ENCODE measurements at places on chromosomes 2 and 18.

GRCh38 chr2:62215306-62216064, 19.6 kb downstream of the B3GNT2 start:
- DNase-seq: no peak

DNA sequence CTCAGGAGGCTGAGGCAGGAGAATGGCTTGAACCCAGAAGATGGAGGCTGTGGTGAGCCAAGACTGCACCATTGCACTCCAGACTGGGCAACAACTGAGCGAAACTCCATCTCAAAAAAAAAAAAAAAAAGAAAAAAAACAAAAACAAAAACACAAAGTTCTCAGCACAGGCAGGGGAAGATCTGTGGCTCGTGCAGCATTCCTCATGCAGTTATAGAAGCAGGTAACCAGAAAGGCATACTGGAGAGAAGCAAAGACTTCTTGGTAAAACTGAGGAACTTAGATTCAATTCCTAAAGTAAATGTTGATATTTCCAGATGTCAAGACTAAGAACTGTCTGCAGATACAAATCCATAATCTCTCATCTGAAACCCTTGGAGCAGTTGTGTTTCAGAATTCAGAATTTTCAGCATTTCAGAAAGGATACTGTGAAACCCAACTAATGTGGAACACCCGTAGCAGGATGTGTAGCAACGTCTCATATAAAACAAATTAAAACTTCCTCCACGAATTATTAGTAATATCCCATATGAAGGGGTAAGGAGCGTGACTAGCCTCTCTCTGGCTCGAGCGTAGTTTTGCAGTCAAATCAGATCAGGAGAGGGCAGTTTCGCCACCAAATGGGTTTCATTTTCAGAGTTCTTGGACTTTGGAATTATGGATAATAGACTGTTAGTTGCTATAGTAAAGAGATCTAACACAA, 13.2 kb upstream of the SLC25A52 start:
- DNase-seq: no peak

DNA sequence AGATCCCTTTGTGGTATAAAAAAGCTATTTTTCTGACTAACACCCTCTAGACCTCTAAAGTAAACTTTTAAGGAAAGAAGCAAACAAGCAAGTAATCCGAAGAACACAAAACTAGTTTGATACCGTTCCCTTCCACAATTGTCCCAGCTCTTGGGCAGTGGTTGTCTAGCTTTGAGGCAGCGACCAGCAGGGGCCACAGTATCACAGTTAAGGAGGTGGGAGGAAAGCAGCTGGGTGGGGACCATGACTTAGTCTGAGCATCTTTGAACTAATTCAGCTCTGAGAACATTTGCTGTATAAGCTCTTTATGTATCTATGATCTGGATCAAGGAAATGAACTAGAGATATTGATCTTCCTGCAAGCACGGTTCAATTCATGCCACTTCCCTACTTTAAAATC, 51.0 kb downstream of the SF3B1 start:
- no peak for DNase-seq

DNA sequence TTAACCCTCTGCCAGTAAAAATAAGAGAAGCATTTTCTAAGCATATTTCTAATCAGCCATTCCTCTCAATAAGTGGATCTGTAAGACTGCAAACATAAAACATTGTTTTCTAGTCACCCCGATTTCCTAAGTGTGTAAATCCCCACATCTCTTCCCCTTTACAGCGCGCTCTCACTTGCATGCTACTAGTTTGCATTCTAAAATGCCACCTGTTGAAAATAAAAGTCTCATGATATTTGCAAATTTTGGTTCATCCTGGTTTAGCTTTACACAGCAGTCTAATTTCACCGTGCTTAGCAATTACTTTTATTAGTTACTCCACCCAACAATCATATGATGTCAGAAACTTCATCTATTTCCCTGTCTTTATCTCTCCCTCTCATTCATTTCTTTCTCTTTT, 1230.7 kb upstream of the ZEB2 start:
- no peak for DNase-seq

DNA sequence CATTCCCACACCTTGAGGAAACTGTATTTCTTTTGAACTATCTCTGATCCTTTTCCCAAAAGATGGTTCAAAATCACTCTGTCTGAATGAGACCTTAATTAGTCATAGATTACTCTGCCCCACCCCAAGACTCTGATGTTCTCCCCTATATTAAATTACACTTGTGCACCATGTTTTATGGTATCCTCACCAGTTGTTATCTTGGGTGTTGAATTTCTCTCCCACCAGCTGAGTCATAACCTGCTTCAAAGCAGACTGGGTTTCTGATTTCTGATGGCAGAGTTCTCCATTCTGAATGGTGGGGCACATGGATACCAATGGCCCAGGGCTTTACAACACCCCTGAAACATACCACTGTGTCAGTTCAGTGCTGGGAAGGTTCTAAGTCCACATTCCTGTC, 15.0 kb downstream of the CDH20 start:
- DNase-seq: peak; percentile 32

GRCh38 chr2:217638031-217638430, 364.8 kb downstream of the TNS1 start:
- DNase-seq: no peak

DNA sequence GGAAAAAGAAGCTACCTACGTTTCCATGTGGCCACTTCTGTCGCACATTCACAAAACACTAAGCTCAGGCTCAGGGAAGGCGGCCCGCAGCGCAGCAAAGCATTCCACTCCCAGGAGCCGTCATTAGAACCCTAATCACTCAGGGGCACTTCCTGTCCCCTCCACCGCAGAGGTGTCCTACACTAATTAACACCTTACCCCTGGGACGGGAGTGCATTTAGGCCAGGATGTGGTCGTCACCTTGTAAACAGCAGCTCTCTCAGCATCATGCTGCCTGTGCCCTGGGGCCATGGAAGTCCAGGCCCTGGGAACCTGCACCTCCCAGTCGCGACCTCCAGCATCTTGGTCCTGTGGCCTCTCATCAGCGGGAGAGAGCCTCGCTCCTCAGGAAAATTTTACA, 359.8 kb upstream of the SALL3 start:
- DNase-seq: peak; percentile 54

DNA sequence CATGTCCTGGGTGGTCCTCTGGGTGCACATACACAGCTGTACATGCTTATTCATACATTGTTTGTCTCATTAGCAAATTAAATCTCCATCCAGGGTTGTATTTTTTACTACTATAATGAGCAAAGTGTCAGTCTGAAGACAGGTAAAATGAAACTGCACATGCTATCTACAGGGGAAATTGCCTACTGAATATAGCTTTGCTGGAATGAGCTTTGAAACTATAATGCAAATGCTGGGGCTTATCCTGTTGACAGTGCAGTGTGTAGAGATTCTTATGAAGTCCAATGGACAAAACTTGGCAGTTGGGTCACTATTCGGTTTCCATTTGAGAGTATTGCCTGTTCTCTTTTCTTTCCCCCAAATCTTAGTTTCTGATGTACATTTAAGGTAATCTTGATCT, 292.8 kb upstream of the LRP1B start:
- DNase-seq: no peak

DNA sequence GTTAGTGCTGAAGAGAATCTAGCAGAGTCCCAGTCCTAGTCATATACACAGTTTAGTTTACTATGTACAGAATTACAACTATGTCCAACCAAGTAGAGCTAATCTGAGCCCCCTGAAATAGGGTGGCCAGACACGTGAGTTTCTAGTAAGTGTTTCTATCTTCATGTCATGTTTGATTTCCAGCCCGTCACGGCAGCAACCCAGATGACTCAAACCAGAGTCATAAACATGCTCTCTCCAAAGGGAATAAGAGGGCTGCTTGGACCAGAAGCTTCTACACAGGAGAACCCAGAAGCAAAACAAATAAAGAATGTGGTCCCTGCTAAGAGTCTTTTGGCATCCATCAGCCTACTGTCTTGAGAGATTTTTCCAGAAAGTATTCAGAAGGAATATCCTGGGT, 64.9 kb upstream of the WIPF1 start:
- DNase-seq: no peak

DNA sequence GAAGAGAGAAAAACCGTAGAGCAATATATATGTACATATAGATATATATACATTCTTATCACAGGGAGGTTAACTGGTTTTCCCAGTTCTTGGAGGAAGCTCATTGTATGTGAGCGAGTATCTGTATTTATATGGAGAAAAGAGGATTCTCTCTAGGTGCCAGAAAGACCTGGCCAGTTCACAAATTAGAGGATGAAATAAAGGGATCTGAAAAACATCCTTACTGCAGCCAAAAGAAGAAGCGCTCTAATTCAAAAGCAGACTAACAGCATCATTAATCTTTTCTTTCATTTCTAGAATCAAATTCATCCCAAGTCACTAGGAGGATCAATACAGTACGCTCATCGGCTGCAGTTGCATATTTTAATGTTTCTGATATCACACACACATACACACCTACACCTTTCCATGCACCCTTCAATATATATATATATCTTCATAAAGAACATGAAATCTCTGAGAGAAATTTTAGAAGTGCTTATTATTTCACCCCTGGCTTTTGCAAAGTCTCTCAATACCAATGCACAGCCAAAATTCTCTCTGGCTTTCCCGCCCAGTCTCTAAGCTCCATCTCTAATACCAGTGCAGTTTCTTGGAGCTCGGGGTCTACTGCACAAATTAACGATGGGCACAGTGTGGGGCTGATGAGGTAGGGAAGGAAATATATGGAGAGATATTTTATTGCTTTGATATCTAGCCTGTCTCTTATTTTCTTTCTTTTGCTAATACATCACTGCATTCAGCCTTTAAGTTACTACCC, 731 bp downstream of the NRXN1 start:
- no peak for DNase-seq

- no peak for DNase-seq
These were observed 1062.3 kb upstream of the CRIM1 start for GRCh38 chr2:35293261-35293660.

DNA sequence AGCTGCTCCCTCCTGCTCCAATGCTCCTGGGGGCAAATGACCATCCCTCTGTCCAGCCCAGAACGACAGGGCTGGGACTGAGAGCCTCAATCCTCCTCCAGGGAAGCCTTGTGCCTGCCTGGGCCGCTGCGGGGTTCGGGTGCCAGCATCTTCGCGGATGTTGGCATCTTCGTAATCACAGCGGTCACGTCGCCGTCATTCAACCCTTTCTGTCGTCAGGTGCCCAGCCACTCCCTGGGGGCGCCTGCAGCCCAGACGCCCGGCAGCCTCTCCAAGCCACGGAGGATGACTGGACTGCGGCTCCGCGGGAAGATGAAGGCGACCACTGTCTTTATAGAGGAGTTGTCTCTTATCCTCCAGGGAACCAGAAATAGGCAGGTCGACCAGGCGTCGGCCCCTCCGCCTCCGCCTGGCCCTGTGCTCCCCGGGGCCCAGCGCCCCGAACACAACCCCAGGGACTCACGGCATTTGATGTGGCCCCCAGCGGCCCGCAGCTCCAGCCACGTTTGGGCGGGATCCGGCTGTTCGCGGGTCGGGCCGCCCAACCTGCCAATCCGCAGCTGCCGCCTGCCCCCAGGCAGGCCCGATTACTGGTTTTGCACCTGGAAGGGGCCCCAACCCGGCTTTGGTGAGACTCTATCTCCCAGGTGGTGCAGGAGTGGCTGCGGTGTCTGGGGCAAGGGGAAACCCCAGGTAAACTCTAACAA, 113.9 kb downstream of the THNSL2 start:
- DNase-seq: no peak

DNA sequence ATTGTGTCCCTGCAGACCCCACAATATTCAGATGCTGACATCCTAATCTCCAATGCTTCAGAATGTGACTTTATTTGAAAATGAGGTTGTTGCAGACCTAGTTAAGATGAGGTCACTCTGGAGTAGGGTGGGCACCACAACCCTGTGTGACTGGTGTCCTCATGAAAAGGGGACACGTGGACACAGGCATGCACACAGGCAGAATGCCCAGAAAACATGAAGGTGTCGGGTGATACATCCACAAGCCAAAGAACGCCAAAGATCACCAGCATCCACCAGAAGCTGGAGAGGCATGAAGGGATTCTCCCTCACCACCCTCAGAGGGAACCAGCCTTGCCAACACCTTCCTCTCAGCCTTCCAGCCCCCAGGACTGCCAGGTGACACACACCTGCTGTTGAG, 69.3 kb downstream of the AFF3 start:
- DNase-seq: no peak

- no peak for DNase-seq
These were observed 101.3 kb downstream of the DNAH7 start for GRCh38 chr2:195967336-195967735.

GRCh38 chr2:113834051-113834730, 55.7 kb upstream of the ACTR3 start:
- no peak for DNase-seq

- peak; percentile 94 for DNase-seq
These were observed 888 bp downstream of the VAMP5 start for GRCh38 chr2:85584857-85585780.

- DNase-seq: no peak
These were observed 29.3 kb downstream of the SERPINE2 start for GRCh38 chr2:224009605-224010315.

DNA sequence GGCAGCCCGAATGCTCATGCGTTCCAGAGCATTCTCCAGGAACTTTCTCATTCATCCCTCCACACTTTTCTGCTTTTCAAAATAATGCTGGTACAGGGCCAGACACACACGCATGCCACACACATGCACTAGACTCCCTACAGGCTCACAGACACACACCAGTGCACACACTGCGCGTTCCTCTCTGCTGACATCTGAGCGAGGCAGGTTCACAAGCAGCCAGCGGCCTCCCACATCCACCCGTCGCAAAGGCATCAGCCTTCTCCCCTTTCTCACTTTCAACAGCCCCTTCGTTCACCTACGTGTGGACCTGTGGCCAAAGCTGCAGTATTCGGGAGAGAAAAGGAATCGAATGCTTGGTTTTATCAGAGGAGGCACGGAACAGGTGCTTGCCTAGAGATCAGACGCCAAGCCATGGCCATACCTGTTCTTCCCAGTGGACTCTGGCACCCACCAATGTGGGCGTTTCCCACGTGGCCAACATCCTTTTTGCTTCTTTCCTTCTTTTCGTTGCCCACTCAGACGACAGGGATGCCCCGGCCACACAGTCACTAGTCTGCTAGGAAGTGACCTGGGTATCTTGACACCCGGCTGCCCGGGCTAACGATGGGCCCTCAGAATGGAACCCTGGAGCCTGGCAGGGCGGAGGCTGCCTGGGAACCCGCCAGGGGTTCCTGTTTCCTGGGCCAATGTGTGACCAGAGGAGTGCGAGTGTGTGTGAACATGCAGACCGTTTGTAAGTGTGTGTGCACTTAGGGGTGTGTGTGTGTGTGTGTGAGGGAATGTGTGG, 85.8 kb upstream of the ID2 start:
- no peak for DNase-seq

GRCh38 chr18:53689886-53690285, 534.6 kb downstream of the MBD2 start:
- DNase-seq: no peak

DNA sequence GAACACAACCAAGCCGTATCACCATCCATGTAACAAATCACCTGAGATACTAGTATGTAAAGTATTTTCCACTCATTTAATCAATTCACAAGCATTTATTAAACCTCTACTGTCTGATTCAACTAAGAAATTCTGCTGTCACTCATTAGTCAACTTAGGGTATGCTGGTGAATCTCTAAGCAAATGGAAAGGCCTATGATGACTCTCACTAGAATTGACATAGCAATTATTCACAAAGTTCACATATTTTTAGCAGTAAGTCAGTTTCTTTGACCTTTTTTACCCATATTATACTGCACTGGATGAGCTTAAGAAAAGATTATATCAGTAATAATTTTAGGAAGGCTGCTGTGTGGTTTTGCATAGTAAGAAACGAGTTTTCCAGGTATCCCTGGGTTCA, 130.1 kb downstream of the SLC8A1 start:
- DNase-seq: no peak

- no peak for DNase-seq
These were observed 40.5 kb downstream of the ZNF407 start for GRCh38 chr18:74638210-74638609.

- no peak for DNase-seq
These were observed 117.8 kb upstream of the NCK2 start for GRCh38 chr2:105626966-105627340.

All from SW480 (cell line).